ENCODE measurements at places on chromosomes 6 and 20.
A peak's percentile ranks its signal among the peaks of the same experiment; 100 is the strongest.

GRCh38 chr6:161257793-161258457 is 15.9 kb downstream of the AGPAT4 start:
- no peak for DNase-seq

GRCh38 chr6:152575621-152576150 is 61.5 kb downstream of the SYNE1 start:
- no peak for DNase-seq

DNA sequence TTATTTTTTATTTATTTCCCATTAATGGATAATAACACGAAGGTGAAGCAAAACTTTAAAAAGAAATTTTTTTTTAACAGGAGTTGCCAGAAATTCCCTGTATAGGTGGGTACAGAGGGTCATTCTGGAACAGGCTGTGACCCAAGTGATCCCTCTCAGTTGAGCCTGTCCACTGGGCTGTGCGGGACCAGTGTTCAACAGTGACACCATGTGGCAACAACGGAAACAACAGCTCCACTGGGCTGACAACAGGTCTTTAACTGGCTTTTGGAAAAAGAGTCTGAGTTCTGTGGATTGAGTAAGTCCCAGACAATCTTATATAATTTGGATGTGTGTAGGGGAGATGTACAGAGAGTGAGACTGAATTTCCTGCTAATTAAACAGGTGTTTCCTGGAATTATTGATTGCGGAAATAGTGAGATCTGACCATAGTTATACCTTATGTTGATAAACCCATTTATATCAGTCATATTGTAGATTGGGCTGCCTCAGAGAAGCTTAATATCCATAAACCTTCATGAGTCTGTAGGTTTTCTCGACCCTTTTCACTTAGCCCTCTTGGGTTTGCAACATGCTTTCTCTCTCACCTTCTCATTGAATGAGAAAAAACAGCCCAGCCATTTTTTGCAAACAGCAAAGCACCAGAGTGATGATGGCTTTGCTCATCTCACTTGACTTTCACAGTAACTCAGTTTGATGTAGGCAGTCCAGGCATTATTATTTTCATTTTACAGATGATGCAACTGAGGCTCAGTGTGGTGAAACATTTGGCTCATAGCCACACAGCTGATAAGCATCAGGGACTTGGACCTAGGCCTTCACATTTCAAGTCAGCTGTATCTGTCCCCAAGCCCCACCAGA is 17.5 kb downstream of the KIAA1755 start:
- peak; percentile 36 for DNase-seq

DNA sequence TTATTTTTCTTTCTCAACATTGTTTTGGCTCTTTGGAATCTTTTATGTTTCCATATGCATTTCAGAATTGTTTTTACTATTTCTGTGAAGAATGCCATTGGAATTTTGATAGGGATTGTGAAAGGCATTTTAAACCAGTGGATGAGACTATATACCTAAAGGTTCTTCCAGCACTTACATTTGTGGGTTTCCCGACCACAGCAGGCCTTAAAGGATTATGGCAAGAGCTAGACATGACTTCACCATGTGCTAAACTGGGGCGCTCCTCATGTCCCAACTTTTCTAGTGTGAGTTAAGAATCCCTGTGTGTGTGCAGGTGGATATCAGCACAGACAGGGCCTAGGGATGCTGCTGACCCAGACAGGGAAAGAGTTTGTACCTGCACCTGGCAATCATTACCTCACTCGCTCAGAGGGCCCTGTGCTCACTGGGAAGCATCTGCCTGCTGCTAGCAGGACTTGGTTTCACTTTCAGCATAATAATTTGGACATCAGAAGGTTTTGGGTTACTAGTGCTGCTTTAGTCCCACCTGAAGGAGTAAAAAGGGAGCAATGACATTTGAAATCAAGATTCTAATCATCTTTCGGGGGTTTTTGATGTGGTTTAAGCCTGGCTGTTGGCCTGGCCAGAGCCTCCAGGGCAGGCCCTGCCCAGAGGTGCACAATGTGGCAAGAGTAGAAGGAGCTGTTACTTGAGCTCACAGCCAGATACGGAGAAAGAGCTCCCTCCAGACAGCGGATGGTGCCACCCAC is 137.1 kb downstream of the CDC5L start:
- no peak for DNase-seq

GRCh38 chr6:45445749-45446549 is 68.2 kb upstream of the SUPT3H start:
- peak; percentile 51 for DNase-seq

GRCh38 chr6:2749969-2750600 is 637 bp downstream of the MYLK4 start:
- DNase-seq = peak; percentile 77
